ENCODE measurements at places on chromosomes 13 and 19. TPM values are rescaled to one million over a fixed set of nuclear protein-coding genes. Genes with fewer than 3 reads are reported as not detected.

Gene ACER1
- total RNA-seq, result not detected

Gene MATK
- total RNA-seq, result 0.15 TPM

Gene TTYH1
- total RNA-seq, result not detected

Gene ANGPTL8
- total RNA-seq, result not detected

Gene PLK5
- not detected for total RNA-seq

Gene NECTIN2
- 61.5 TPM for total RNA-seq

Gene ZNF431
- 3.1 TPM for total RNA-seq

Gene KLK2
- not detected for total RNA-seq

Gene ZNF93
- 5.1 TPM for total RNA-seq

Gene UFM1
- total RNA-seq, result 81.0 TPM

Gene CEACAM20
- not detected for total RNA-seq

Gene ZNF304
- 12.6 TPM for total RNA-seq

Gene CD177
- 0.17 TPM for total RNA-seq

Gene ZNF112
- 9.6 TPM for total RNA-seq

Gene LRG1
- not detected for total RNA-seq

Gene AMH
- 1.5 TPM for total RNA-seq

Gene LRRC8E
- total RNA-seq, result 7.4 TPM

Gene GJB6
- not detected for total RNA-seq

Gene BCAM
- 9.3 TPM for total RNA-seq

Gene ZNF700
- 7.3 TPM for total RNA-seq

Gene C19orf85
- not detected for total RNA-seq

Gene POLR2E
- 135 TPM for total RNA-seq

Gene ZNF724
- 6.7 TPM for total RNA-seq

Gene RTBDN
- not detected for total RNA-seq

Gene OR7D2
- not detected for total RNA-seq

Gene KASH5
- not detected for total RNA-seq

Gene KLK15
- not detected for total RNA-seq

Gene C1QTNF9
- total RNA-seq, result not detected

Gene ZNF234
- total RNA-seq, result 12.2 TPM

Gene SPIB
- total RNA-seq, result not detected

Gene TUBA3C
- total RNA-seq, result not detected

Gene FAM216B
- total RNA-seq, result not detected

Gene SKA3
- 8.1 TPM for total RNA-seq

Gene RFPL4AL1
- total RNA-seq, result not detected

Gene TEX101
- not detected for total RNA-seq

Gene PRSS57
- 0.17 TPM for total RNA-seq

Gene CCDC8
- 34.2 TPM for total RNA-seq

Gene NMRK2
- total RNA-seq, result not detected

Gene KCTD12
- 64.7 TPM for total RNA-seq

Gene GFY
- not detected for total RNA-seq
